ENCODE measurements at places on chromosomes 5 and 9.
A peak's percentile ranks its signal among the peaks of the same experiment; 100 is the strongest.

- no peak overlapping the region for H3K4me3 ChIP-seq
- H3K4me1 ChIP-seq = peaks cover 12% of the 10 kb centered on the region
- H3K27me3 ChIP-seq = no peaks in the 10 kb centered on the region
- H3K36me3 ChIP-seq = no peaks in the 10 kb centered on the region
- DNase-seq = no peak
Observed at GRCh38 chr9:106701611-106702010, 161.4 kb upstream of the ZNF462 start.

DNA sequence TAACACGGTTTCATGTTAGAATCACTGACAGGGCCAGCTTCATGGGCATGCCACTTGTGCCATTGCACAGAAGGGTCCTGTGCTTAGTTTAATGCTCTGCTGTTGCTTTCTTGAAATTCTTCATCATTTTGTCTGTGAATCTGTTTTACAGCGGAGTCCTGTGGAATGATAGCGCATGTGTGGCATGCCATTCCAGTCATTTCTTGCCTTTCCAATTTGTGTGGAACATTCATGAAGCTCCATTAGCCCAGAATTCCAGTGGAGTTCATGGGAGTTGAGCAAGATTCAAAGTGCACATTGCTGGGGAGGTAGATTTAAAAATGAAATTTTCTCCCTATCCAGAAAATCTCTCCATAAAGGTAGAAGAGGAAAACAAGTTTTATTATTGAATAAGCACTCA, 43.4 kb upstream of the NREP start:
- H3K27ac ChIP-seq = no peak overlapping the region
- DNase-seq = no peak
- no peaks in the 10 kb centered on the region for H3K27me3 ChIP-seq
- H3K4me1 ChIP-seq = no peaks in the 10 kb centered on the region

- H3K4me3 ChIP-seq = no peak overlapping the region
- no peaks in the 10 kb centered on the region for H3K36me3 ChIP-seq
- no peak overlapping the region for H3K27ac ChIP-seq
- DNase-seq = no peak
- peaks cover 16% of the 10 kb centered on the region for H3K4me1 ChIP-seq
Observed at GRCh38 chr9:116574027-116574679, 113.0 kb upstream of the TRIM32 start.

DNA sequence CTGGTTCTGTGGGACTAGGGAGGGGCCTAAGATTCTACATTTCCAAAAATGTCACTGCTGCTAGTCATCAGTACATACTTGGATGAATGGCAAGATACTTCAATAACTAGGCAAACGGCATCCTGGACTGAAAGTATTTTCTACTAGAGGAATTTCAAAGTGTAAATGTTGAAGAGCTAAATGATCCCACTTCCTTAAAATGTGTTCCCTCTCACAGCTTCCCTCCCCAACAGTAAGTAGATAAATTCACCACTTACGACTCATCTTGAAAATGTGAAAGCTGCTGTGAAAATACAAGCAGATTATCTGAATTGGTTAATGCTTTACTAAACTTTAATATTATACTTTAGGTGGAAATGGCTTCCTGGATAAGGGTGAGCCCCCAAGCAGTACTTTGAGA, 1571.5 kb upstream of the WWC1 start:
- H3K27me3 ChIP-seq = no peaks in the 10 kb centered on the region
- no peak overlapping the region for H3K27ac ChIP-seq
- no peak for DNase-seq
- no peaks in the 10 kb centered on the region for H3K4me1 ChIP-seq

- H3K27ac ChIP-seq = no peak overlapping the region
- H3K36me3 ChIP-seq = peaks cover 5% of the 10 kb centered on the region
- DNase-seq = peak; percentile 89
- no peaks in the 10 kb centered on the region for H3K4me1 ChIP-seq
Observed at GRCh38 chr9:40925149-40925548, 203.3 kb downstream of the FOXD4L6 start.

DNA sequence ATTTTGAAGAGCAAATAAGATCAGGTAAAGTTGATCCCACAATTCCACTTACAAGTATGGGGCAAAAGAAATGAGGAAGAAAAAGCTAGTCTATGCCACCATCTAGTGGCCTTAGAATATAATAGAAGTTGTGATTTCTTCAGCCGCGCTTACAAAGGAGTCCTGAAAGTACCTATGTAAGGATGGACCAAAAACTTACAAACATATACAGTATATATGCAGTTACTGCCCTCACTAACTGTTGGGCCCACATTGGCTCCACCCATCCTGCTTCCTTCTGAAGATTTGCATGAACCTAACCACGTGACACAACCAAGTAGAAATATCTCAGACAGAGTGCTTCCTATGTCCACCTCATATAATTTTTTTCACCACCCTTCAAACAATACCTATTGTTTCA, 11.7 kb upstream of the OR13D1 start:
- H3K27me3 ChIP-seq = no peaks in the 10 kb centered on the region
- no peaks in the 10 kb centered on the region for H3K4me1 ChIP-seq

DNA sequence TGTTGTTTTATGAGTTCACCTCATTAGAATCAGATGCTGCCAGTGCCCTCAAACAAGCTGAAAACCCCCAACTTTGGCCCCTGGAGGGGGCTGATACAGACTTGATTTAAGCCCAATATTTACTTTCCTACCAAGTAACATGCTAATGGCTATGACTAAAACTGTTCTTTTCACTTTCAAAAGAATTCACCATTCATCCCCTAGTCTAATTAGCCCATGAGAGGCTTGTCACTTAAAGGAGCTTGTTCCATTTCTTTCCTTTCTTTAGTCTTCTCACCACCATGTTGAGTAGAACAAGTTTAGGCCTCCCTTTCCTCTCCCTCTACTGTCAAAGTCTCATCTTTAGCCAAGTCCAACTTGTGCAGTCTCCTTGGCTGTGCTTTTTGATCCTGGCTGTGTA, 50.4 kb downstream of the EPB41L4B start:
- H3K27me3 ChIP-seq = no peaks in the 10 kb centered on the region
- H3K27ac ChIP-seq = no peak overlapping the region
- no peak for DNase-seq
- H3K4me3 ChIP-seq = no peak overlapping the region
- no peaks in the 10 kb centered on the region for H3K36me3 ChIP-seq
